ENCODE measurements at places on chromosomes 1 and 21. TPM values are rescaled to one million over a fixed set of nuclear protein-coding genes. Genes with fewer than 3 reads are reported as not detected.

- DNase-seq: no peak
- no peak overlapping the region for H3K4me3 ChIP-seq
- no peaks in the 10 kb centered on the region for H3K36me3 ChIP-seq
- no peak overlapping the region for H3K27ac ChIP-seq
- H3K27me3 ChIP-seq: peaks cover 14% of the 10 kb centered on the region
- peaks cover 47% of the 10 kb centered on the region for H3K4me1 ChIP-seq
These were observed 7.1 kb upstream of the SSBP3 start for GRCh38 chr1:54413295-54413694.

The CYB5RL gene
- 13.1 TPM for total RNA-seq

- no peak overlapping the region for H3K4me3 ChIP-seq
- no peaks in the 10 kb centered on the region for H3K27me3 ChIP-seq
- no peak overlapping the region for H3K27ac ChIP-seq
- H3K36me3 ChIP-seq: peaks cover 44% of the 10 kb centered on the region
These were observed 13.2 kb downstream of the KYAT3 start for GRCh38 chr1:88979054-88979748.

DNA sequence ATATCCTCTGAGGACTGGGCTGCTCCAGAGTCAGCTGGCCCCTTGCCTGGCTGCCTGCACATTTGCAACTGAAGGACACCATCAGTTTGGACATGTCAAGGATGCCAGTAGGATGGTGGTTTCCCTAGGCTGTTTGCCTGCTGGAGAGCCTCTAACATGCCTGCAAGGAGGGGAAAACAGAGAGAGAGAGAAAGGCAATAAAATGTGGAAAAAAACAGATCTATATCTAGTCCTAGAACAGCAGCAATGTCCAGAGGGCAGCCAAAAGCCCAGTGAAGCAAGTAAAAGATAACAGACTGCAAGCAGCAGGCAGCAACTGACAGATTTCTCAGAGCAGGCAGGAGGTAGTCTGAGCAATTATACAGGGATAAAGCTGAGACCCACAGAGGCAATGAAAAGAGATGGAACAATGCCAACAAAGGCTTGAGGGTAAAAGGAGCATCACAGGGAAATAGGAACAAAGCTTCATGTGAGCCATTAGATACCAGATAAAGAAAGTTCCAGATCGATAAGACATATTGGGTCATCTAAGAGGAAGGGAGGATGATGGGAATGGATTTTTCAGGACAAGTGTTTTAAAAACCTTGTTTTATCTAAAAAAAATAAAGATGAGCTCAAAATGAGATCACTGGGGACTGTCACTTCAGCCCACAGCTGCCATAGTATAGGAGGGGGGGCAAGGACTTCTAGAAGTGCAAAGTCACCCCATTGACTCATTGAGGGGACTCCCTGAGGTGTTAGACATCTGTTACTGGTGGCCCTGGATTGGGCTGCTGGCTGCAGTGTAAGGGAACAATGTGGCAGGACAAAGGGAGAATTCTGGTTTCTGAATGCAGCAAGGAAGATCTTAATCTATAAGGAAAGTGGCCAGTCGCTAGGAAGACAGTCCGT lies 38.6 kb upstream of the GADD45A start:
- H3K27me3 ChIP-seq: no peaks in the 10 kb centered on the region
- no peak for DNase-seq
- no peaks in the 10 kb centered on the region for H3K4me1 ChIP-seq
- H3K4me3 ChIP-seq: no peak overlapping the region

The LTN1 gene
- 18.9 TPM for total RNA-seq

DNA sequence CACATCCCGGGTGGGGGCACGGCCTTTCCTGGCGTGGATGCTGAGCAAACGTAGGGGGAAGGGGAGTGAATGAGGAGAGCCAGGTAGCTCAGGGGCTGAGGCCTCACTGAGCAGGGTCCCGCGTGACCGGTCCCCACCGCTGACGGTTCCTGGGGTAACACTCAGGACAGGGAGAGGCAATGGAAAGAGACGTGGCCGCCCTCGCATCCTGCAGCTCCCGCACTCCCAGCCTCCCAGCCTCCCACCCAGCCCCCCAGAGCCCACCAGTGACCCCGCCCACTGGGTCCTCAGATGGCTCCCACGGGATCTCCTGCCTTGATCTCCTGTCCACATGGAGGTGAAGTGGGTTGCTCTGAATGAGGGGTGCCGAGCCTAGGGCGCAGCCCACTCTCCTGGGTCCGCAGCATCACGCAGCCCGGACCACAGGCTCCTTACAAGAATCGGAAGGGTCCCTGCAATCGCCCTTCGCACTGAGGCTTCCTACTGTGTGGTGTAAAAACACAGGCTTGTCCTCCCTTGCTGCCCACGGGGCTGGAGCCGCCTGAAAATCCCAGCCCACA lies 2.4 kb downstream of the TSPEAR start:
- peaks cover 82% of the 10 kb centered on the region for H3K27me3 ChIP-seq
- peak overlapping the region; percentile 89 for H3K27ac ChIP-seq
- DNase-seq: no peak
- no peaks in the 10 kb centered on the region for H3K36me3 ChIP-seq

DNA sequence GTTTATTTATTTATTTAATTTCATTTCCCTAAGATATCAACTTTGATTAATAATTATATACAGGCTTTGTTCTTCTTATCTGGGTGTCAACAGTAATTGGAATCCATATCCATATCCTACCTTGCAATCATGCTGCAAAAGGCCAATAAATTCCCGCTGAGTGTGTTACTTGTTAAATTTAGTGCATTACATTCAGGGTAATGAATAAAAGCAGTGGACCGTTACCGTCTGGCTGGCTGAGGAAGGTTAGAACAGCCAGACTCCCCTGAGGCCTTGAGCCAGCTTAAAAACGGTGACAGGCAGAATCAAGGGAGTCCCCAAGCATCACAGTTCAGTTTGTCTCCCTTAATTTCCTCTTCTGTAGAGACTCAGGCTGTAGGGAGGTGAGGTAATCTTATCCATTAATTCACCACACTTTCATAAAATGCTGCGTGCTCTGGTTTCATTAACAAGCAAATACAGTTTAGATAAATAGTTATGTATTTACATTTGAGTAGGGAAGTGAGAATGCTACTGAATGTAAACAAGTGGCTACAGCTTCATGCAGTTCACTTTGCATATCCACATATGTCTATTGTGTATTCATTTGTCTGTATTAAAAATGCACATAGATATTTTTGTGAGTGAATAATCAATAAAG lies 888.2 kb upstream of the CXADR start:
- H3K27ac ChIP-seq: no peak overlapping the region
- peaks cover 6% of the 10 kb centered on the region for H3K36me3 ChIP-seq
- no peaks in the 10 kb centered on the region for H3K27me3 ChIP-seq
- peaks cover 4% of the 10 kb centered on the region for H3K4me1 ChIP-seq

DNA sequence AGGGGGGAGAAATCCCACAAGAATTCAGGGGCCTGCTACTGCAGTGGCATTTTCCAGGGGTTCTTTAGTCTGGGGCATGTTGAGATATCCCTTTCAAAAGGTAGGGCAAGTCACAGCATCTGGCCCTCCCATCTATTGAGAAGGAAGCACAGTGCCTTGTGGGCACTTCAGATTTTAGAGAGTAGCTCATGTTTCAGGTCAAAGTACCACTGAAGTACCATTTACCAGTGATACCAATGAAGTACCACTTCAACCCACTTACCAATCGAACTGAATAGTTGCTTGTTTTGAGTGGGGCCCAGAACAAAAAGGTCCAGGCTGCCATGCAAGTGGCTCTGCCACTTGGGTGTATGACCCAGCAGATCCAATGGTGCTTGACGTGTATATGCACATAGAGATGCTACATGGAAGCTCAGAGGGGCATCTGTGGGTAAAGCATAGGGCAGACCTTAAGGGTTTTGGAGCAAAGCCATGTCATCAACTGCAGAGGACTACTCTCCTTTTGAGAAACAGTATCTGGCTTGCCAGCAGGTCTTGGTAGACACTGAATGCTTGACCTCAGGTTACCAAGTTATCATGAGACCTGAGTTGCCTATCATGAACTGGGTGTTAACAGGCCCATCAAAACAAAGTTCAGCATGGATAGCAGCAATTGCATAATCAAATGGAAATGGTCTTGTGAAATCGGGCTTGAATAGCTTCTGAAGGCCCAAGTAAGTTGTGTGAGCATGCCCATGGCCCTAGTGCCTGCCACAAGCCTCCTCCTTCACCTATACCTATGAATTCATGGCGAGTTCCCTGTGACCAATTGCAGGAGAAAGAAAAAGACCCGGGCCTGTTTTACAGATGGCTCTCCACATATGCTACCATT lies 23.5 kb downstream of the PLA2G2D start:
- DNase-seq: no peak
- peaks cover 26% of the 10 kb centered on the region for H3K27me3 ChIP-seq
- no peak overlapping the region for H3K27ac ChIP-seq
- no peaks in the 10 kb centered on the region for H3K4me1 ChIP-seq
- peaks cover 32% of the 10 kb centered on the region for H3K36me3 ChIP-seq

- H3K27me3 ChIP-seq: no peaks in the 10 kb centered on the region
- H3K4me3 ChIP-seq: no peak overlapping the region
- 0 out of 2 replicates have a peak, but pooled peaks cover 3% of the 10 kb centered on the region for H3K4me1 ChIP-seq
These were observed 33.3 kb downstream of the SIM2 start for GRCh38 chr21:36732217-36732616.

DNA sequence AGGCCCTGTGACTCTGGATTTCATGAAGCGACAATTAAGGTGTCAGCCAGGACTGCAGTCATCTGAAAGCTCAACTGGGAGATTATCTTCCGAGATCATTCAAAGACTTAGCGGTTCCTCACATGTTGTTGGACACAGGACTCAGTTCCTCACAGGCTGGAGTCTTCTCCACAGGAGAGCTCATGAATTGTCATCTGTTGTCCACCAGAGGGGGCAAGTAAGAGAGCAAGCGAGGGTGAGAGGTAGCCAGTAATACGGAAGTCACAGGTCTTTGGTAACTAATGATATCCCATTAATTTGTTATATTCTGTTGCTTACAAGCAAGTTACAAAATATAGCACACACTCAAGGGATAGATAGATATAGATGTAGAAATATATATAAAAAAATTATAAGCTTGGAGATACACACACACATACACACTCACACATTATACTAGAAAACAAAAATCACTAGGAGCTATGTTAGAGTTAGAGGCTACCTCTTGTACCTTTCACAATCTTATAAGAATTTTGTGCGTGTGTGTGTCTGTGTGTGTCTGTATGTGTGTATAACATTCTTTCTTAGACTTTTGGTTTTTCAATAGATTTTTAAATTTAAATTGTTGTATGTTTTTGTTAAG lies 1695.3 kb downstream of the BRINP3 start:
- H3K27ac ChIP-seq: no peak overlapping the region
- no peaks in the 10 kb centered on the region for H3K4me1 ChIP-seq
- peak; percentile 24 for DNase-seq
- 0 out of 2 replicates have a peak, but pooled peaks cover 2% of the 10 kb centered on the region for H3K36me3 ChIP-seq
- H3K27me3 ChIP-seq: no peaks in the 10 kb centered on the region

The CATSPERE gene
- total RNA-seq: 0.30 TPM

The OR2T2 gene
- total RNA-seq: not detected

GRCh38 chr1:88029899-88030298 lies 654.2 kb upstream of the PKN2 start:
- no peak overlapping the region for H3K4me3 ChIP-seq

The SPOCD1 gene
- total RNA-seq: 3.7 TPM

The PFKL gene
- 143 TPM for total RNA-seq

The AMPD1 gene
- not detected for total RNA-seq

- no peak for DNase-seq
- H3K36me3 ChIP-seq: no peaks in the 10 kb centered on the region
- H3K27ac ChIP-seq: no peak overlapping the region
- H3K27me3 ChIP-seq: peaks cover 4% of the 10 kb centered on the region
These were observed 430 bp downstream of the FAM167B start for GRCh38 chr1:32247452-32247851.

- no peak overlapping the region for H3K4me3 ChIP-seq
- no peak for DNase-seq
- no peak overlapping the region for H3K27ac ChIP-seq
- no peaks in the 10 kb centered on the region for H3K27me3 ChIP-seq
- no peaks in the 10 kb centered on the region for H3K36me3 ChIP-seq
- no peaks in the 10 kb centered on the region for H3K4me1 ChIP-seq
These were observed 356.6 kb upstream of the SNX7 start for GRCh38 chr1:98304888-98305287.

DNA sequence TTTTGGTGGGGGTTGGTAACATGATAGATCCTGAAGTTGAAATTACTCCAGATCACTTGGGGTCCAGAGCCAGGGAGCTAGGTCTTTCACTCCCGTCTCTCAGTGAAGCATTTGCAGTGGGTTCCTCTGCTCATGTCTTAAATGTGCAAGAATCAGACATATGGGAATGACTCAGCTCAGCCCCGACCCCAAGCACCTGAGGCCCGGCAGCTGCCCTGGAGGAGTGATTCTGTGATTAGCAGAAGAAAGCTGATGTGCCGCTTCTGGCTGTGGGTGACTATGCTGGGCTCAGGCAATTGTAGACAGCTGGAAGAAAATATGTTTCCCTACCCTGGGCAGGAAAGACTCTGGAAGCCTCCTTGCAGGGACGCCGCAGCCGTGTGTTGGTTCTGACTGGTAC lies 601.7 kb downstream of the NPHP4 start:
- no peaks in the 10 kb centered on the region for H3K4me1 ChIP-seq
- H3K27me3 ChIP-seq: peaks cover 9% of the 10 kb centered on the region
- DNase-seq: no peak
- H3K27ac ChIP-seq: no peak overlapping the region
- peaks cover 69% of the 10 kb centered on the region for H3K36me3 ChIP-seq
- H3K4me3 ChIP-seq: no peak overlapping the region

- peak overlapping the region; percentile 6 for H3K27ac ChIP-seq
- no peak for DNase-seq
- peaks cover 41% of the 10 kb centered on the region for H3K4me1 ChIP-seq
- H3K27me3 ChIP-seq: no peaks in the 10 kb centered on the region
- H3K36me3 ChIP-seq: no peaks in the 10 kb centered on the region
- no peak overlapping the region for H3K4me3 ChIP-seq
These were observed 1.5 kb upstream of the KRTAP10-6 start for GRCh38 chr21:44593598-44594405.

DNA sequence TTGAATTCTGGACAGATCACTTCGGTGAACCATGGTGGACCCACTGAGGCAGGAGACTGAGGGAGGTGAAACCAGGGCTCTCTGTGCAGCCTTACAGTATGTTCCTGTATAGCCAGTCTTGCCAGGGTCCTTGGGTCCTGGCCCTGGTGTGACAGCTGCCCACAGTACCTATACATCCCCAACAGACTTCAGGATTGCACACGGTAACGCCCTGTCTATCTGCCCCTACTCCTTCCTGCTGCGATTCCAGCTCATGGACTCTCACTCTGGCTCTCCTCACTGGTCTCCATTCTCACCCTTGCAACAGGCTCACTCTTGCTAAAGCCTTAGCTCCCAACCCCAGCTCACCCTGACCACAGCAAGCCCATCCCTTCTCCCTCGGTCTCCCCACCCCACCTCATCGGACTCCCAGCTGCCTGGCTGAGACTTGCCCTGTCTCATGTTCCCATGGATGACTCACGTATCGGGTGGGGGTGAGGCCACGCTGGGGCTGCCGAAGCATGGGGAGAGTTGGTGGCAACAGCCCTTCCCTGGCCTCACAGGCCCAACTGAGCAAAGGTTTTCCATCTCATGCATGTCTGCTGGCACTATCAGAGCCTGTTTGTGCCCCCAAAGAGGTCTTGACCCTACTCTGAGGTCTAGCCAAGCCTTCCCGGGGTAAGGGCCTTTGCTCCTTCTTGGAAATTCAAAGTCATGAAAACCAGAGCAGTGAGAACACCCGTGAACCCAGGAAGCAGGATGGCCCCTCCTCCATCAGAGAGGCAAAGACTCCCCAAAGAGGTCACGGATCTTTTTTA lies 7.1 kb downstream of the PHLDA3 start:
- no peaks in the 10 kb centered on the region for H3K27me3 ChIP-seq
- peaks cover 18% of the 10 kb centered on the region for H3K36me3 ChIP-seq
- no peak for DNase-seq
